Activated T-helper 2 cell treated with anti-CD3 and anti-CD28 coated beads, Interferon-gamma antibody, Interleukin-2, Interleukin-4, amounts not matched to agents 10 μg/mL and 5 μg/mL and 100 μg/mL, durations not matched to agents 14 hours and 24 hours and 36 hours (primary cell): ENCODE measurements at places on chromosomes 4 and X.

DNA sequence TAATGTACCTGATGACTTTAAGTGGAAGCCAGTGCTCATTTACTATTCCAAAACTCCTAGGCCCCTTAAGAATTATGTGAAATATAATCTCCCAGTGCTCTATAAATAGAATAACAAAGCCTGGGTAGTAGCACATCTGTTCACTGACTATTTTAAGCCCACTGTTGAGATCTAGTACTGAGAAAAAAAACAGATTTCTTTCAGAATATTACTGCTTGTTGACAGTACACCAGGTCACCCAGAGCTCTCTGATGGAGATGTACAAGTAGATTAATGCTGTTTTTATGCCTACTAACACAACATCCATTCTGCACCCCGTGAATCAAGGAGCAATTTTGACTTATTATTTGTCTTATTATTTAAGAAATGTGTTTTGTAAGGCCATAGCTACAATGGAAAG lies 75.7 kb downstream of the FAM47C start:
- no peak for DNase-seq

GRCh38 chr4:41318839-41319530 lies 62.3 kb downstream of the UCHL1 start:
- no peak for DNase-seq

- no peak for DNase-seq
Measured at GRCh38 chr4:94576210-94576609, 124.5 kb downstream of the PDLIM5 start.

- no peak for DNase-seq
Measured at GRCh38 chr4:153822316-153822715, 33.4 kb upstream of the SFRP2 start.

GRCh38 chrX:87664381-87664780 lies 146.8 kb downstream of the KLHL4 start:
- DNase-seq = no peak

GRCh38 chr4:52685316-52685715 lies 26.2 kb upstream of the USP46 start:
- DNase-seq = no peak

- DNase-seq = no peak
Measured at GRCh38 chr4:99324979-99325378, 3.8 kb upstream of the ADH1B start.

DNA sequence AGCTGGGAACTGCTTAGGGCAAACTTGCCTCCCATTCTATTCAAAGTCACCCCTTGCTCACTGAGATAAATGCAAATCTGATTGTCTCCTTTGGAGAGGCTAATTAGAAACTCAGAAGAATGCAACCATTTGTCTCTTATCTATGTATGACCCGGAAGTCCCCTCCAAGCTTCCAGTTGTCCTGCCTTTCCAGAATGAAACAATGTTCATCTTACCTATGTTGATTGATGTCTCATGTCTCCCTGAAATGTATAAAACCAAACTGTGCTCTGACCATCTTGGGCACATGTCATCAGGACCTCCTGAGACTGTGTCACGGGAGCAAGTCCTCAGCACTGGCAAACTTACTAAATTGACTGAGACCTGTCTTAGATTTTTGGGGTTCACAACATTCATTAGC lies 37.1 kb upstream of the TMPRSS11E start:
- DNase-seq = no peak

- DNase-seq = no peak
Measured at GRCh38 chrX:79117078-79117477, 27.4 kb upstream of the GPR174 start.

DNA sequence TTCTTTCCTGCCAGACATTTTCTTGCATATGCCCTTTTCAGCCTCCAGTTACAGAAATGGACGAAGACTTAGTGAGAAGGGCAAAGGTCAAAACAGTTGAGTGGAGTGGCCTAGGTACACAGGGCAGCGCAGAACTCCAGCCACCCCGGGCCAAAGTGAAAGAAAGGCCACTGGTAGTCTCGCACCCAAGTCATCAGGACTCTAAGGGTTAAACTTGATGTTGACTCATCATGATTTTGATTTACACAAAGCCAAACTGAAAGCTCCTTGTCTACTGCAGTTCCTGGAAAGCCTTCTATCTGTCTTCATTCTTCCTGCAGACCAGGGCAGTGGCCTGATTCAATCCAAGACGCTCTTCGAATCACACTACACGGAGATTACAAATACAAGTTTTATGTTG lies 2.6 kb upstream of the IL13RA1 start:
- no peak for DNase-seq

DNA sequence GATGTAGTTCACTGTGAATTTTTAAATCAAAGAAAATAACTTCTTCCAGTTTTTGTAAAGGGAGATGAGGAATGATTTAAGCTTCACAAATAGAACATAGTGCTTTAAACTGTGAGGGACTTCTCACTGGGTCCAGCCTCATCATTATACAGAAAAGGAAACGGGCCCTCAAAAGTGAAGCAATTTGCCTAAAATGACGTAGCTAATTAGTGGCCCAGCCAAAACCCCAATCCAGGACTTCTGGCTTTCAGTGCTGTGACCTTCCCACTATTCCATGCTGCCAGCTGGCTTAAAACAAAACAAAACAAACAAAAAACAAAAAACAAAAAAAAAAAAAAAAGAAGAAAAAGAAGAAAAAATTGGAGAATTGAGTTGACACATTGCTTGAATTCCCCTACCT lies 45.0 kb upstream of the STOX2 start:
- DNase-seq = no peak

GRCh38 chrX:71657267-71657666 lies 10.1 kb upstream of the LOC101059915 start:
- no peak for DNase-seq

DNA sequence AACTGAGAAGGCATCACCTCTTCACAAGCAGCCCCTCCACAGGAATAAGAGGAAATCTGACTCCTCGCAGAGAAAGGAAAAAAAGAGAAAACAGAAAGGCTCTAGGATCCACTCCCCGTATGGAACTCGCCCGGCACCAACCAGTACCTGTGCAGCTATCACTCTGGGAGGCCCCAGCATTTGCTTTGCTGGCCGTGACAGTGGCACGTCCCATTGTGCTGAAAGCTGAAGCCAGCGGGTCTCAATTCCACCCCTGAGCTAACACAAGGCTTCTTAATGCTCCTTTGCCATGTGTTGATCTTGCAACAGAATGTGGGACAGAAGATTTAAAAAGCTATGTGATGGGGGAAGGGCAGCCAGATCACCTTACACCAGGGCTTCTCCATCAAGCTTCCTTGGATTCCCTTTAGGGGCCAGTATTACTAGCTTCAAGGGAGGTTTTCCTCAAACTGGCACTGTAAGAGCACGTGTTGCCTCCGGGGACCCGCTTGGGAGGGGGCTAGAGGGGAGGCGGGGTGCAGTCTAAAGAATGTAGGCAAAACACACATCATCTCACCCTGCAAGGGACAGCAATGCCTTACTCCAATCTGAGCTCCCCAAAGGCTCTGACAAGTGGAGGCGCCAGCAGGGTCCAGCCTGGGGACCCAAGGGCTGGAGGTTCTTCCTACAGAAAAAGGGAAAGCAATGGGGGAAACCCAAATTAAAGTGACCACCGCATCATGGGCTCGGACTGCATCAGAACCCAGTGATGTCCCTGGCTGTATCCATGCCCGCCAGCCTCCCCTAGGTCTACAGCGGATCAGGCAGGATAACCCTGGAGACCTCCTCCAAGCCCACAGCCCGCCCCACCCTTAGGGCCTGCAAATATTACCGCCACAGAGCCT lies 1.2 kb downstream of the USP46 start:
- no peak for DNase-seq

DNA sequence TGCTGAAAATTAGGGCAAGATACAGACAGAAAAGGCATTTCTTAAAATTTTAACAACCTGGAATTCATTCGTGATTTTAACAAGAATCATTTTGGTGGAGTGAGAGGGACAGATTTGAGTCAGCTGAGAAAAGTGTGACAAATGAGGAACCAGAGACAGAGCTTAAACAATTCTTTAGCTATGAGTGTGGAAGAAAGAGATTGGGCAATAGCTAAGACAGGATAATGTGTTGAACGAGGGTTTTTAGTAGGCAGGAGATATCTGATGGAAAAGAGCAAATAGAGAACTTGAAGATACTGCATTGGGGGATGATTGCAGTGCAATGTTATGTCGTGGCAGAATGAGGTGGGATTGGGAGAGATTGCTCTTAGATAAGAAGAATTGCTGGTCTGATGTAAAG lies 164.2 kb upstream of the SPRY1 start:
- DNase-seq = no peak

DNA sequence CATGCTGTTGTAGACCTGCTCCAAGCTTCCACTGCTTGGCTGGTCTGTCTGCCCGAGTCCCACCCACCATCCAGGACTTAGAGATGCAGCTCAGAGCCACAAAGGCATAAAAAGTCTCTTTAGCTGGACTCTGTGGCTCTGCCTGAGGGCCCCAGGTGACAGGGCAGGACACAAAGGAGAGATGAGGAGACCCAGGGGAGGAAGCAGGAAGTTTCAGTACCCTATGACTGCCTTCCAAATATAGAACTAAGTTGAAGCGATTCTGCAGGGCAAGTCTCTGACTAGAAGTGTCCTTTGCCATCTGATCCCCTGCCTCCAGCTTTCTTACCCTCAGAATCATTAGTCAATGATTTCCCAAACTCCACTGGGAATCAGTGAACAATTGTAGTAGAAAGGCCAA lies 11.2 kb upstream of the CXCR3 start:
- DNase-seq = no peak

GRCh38 chrX:129961180-129962083 lies 21.0 kb upstream of the BCORL1 start:
- peak; percentile 70 for DNase-seq

DNA sequence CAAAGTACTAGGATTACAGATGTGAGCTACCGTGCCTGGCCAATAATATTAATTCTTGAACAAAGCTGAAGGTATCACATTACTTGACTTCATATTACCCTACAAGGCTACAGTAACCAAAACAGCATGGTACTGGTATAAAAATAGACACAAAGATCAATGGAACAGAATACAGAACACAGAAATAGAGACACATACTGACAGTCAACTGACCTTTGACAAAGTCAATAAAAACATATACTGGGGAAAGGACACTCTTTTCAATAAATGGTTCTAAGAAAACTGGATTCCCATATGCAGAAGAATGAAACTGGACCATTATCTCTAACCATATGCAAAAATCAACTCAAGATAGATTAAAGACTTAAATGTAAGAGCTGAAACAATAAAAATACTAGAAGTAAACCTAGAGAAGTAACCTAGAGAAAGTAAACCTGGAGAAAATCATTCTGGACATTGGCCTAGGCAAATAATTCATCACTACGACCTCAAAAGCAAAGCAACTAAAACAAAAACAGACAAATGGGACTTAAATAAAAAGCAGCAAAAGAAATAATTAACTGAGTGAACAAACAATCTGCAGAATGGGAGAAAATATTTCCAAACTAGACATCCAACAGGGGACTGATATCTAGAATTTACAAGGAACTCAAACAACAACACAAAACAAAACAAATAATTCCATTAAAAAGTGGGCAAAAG lies 156.6 kb downstream of the FGF16 start:
- DNase-seq = no peak

DNA sequence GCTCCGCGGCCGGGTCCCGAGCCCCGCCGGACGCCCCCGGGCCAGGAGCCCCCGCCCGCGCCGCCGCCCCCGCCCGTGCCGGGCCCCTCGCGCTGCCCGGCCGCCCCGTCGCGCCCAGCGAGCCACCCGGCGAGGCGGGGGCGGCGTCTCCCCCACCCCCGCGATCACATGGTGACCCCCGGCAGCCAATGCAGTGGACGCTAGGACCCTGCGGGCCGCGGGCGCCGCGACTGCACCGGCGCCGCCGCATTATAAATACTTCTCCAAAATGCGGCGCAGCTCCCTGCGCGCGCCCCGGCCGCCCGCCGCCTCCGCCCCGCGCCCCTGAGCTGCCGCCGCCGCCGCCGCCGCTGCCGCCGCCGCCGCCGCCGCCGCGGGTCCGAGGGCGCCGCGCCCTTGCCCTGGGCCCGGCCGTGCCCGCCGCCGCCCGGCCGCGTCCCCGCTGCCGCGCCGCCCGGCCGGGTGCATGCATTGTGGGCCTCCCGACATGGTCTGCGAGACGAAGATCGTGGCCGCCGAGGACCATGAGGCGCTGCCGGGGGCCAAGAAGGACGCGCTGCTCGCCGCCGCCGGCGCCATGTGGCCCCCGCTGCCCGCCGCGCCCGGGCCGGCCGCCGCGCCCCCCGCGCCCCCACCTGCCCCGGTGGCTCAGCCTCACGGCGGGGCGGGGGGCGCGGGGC lies at the start of gene NAT8L:
TSS of gene NAT8L (plus strand) at position 282 of the 680 bp plus-strand sequence. CDS start at position 467, 185 bp downstream.
- DNase-seq = no peak

- DNase-seq = no peak
Measured at GRCh38 chr4:83723609-83724008, 187.7 kb downstream of the GPAT3 start.

GRCh38 chrX:4129626-4130025 lies 416.2 kb upstream of the PRKX start:
- DNase-seq = no peak
